Epithelial cell of prostate (primary cell): ENCODE measurements at places on chromosomes 6 and 20.
A peak's percentile ranks its signal among the peaks of the same experiment; 100 is the strongest.

- no peak for DNase-seq
These were observed 603 bp upstream of the RAB23 start for GRCh38 chr6:57222743-57223077.

GRCh38 chr20:50496773-50497385 lies 13.3 kb upstream of the PTPN1 start:
- peak; percentile 85 for DNase-seq

DNA sequence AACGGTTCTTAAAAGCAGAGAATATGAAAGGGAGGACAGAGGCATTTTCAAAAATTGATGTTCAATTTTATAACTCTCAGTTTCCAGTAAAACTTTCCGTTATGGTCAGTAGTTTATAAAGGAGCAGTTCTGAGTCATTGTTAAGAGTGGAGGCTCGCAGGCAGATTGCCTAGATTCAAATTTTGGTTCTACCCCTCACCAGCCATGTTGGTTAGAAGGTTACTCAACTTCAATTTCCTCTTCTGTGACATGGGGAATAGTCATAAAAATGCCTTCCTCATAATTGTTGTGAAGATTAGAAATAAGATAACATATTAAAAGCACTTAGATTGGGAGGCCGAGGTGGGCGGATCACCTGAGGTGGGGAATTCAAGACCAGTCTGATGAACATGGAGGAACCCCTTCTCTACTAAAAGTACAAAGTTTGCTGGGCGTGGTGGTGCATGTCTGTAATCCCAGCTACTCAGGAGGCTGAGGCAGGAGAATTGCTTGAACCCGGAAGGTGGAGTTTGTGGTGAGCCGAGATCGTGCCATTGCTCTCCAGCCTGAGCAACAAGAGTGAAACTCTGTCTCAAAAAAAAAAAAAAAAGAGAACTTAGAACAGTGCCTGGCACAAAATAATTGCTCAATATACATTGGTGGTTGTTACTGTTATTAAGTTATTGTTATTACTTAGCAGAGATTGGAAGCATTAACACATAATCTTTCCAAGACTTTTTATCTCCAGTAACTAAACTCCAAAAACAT lies 348.9 kb downstream of the NRN1 start:
- no peak for DNase-seq

DNA sequence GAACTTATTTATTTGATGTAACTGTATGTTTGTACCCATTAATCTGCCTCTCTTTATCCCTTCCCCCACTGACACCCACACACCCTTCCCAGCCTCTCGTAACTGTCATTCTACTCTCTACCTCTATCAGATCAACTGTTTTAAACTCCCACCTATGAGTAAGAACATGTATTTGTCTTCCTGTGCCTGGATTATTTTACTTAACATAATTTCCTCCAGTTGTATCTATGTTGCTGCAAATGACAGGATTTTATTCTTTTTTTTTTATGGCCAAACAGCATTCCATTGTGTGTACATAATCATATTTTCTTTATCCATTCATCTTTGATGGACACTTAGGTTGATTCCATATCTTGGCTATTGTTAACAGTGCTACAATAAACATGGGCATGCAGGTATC lies 49.3 kb downstream of the PHACTR2 start:
- DNase-seq, result no peak

GRCh38 chr20:10543480-10543879 lies 108.4 kb downstream of the SLX4IP start:
- no peak for DNase-seq

DNA sequence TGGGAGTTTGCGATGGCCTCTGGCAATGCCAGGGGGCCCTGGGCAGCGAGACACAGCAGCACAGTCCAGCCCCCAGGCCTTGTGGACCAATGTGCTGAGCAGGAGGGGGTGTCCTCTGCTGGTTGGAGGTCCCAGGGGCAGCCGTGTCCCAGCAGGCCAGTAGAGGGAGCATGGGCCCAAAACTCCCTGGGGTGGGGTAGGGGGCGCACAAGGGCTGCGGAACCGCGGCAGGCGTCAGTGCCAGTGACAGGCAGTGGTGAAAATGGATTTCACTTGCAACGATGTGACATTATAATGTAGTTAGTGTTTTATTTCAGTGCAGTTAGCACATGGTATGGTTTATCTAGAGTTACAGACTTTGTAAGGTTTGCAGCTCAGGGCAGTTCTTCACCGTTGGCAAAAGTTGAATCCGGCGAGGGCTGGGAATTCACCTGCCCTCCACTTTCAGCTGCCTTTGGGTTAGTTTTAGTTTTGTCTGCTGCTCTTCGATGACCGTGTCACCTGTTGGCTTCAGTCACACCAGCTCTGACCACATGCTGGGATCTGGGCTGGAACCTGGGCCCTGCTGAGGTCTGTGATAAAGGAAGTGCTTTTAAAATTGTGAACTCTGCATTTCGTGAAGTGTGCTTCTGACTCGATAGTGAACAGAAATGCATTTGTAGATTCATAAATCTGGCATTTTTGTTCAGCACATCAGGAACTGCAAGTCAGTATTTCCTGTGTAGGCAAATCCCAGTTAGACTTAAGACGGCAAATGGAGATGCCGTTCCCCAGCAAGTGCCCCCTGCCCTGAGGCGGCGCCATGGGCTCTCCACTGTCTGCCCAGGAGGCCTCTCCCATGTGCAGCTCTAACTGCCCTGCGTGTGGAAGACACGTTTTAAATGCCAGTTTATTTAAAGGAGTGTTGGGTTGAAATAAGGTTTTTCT lies 46.8 kb downstream of the PYGB start:
- no peak for DNase-seq

DNA sequence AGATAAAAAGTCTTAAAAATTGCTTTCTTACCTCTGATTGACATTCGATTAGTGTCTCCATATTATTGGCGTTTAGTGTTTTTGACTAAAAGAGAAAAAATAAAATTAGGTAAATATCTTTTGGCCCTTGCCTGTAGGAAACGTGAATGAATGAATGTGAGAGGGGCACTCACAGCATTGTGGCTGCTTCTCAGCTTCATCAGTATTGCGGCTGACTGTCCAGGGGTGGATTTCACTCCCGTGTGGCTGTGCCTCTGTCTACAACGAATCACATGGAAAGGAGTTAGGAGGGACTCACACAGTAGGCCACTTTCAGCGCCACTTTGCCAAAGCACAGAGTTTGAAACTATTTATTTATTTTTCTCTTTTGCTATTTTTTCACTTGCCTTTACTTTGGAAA lies 844 bp downstream of the TAGAP start:
- no peak for DNase-seq

GRCh38 chr6:53634184-53634631 lies 31.3 kb downstream of the KLHL31 start:
- no peak for DNase-seq
